ENCODE measurements at places on chromosomes 7 and 10.

DNA sequence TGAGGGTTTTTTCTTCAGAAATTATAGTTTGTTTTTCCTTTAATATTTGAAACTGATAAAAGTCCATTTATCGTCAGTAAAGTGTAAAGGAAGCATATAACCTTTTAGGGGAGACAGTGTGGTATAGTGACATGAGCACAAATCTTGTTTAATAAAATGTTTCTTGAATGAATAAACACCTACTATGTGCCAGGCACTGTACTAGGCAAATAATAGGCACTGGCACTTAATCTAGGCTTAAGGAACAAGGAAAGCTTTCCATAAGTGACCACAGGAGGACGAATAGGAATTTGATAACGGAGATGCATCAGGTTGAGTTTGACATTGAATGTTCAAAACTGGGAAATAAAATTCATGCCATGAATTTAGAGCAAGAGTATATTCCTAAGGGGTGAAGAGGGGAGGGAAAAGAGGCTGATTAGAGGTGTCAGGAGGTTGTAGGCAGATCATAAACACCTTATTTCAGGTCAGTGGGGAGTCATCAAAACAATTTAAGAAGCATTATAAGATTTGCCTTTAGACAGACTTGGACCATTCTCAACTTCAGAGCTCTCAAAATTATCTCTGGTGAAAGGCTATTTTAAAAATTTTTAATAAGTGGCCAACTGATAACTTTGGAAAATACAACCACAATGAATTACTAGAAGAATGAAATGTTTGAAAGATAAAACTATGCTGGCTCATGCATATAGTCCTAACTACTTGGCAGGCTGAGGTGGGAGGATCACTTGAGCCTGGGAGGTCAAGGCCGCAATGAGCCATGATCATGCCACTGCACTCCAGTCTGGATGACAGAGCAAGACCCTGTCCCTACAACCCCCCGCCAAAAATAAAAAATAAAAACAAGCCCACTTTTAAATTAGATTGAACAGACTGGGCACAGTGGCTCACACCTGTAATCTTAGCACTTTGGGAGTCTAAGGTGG, 22.4 kb downstream of the RALA start:
- no peak for DNase-seq

- no peak for DNase-seq
These were observed 16.0 kb downstream of the RNF32 start for GRCh38 chr7:156656598-156656997.

- DNase-seq = no peak
These were observed 214.3 kb upstream of the SHH start for GRCh38 chr7:156026603-156027002.

DNA sequence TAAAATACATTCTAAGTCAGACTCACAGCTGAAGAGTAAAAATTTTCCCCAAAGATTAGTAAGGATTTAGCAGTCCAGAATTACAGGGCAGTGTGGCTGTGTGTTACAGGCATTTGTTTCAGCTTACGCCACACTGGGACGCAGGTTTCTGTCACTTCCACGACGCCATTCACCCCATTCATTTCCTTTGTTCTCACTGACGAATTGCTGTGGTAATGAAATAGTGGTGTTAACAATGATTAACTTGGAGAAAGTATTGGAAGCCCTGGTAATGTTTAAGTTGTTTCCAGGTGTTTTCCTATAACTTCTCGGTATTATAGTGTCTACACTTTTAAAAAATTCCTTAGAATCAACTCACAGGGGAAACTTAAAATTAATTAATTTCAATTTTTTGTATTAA, 370.9 kb downstream of the SH2D4B start:
- no peak for DNase-seq

DNA sequence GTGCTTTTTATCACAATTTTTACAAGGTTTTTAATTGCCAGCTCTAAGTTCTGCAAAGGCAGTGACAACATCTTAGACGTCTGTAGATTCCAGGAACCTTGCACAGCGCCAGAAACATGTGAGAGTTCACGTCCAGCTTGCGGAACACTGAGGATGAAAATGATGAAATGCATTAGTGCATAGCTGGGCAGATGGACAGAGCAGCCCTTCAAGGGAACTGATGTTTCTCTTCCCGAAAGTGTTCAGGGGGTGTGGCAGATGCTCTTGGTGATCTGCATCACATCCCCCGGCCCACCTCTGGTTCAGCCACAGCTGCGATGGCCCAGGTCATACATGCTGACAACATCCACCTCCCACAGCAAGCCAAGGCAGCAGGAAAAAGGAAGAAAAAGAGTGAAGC, 40.9 kb downstream of the ITIH5 start:
- no peak for DNase-seq

DNA sequence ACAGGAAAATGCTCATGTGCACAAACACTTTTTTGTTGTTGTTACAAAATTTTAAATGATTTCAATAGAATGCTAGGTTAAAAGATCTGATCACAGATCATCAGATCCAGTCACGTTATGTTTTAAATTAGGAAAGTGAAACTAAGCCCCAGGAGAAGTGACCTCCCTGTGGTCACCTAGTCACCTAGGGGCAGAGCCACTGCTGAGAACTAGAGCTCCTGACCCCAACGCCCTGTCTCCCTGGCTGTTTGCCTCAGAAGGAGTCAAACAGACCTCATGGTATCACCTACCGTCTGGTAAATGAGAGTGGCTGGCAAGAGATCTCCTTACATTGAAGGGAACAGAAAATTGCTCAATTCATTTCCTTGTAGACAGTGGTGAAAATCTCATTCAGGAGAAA, 447.3 kb downstream of the ADRA2A start:
- DNase-seq = no peak

GRCh38 chr7:116966601-116967000, 13.3 kb downstream of the ST7 start:
- no peak for DNase-seq

DNA sequence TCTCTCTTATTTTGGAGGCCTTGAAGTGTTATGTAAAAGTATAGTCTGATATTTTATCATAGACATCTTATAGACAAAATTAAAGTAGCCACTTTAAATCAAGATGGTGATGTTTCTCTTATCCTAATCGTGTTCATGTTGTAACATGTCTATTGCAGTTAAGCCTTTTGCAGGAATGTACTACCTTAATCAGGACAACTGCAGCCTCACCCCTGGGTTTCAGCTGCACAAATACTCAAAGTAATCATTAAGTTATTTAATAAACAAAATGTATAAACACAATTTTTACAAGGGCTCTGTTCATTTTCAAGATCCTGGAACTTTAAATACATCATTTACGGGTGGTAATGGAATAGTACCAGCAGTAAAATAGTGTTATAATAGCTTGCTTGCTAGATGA, 14.4 kb upstream of the KIF5B start:
- no peak for DNase-seq

All from stimulated activated CD8-positive, alpha-beta memory T cell treated with anti-CD3 and anti-CD28 coated beads, Interleukin-7, amount 100 ng/mL, for 1 hour (primary cell).